ENCODE measurements at places on chromosomes 1 and 21.

DNA sequence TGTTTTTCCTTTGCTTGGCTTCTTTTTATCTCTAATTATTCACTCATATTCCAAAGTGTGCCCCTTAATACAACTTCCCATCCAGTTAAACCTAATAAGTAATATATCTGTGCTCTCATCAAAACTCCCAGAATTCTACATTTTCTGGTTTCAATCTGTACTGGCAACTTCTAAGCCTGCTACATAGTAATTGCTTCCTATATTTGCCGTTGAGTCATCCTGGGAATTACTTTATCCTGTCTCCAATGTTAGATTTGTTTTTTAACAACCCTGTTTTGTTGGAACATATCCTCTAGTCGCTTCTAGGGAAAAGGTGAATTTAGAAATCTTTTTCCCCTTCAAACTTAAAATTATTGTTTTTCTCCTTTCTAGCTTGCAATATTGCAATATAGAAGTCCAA lies 620.5 kb upstream of the PKN2 start:
- DNase-seq: no peak

DNA sequence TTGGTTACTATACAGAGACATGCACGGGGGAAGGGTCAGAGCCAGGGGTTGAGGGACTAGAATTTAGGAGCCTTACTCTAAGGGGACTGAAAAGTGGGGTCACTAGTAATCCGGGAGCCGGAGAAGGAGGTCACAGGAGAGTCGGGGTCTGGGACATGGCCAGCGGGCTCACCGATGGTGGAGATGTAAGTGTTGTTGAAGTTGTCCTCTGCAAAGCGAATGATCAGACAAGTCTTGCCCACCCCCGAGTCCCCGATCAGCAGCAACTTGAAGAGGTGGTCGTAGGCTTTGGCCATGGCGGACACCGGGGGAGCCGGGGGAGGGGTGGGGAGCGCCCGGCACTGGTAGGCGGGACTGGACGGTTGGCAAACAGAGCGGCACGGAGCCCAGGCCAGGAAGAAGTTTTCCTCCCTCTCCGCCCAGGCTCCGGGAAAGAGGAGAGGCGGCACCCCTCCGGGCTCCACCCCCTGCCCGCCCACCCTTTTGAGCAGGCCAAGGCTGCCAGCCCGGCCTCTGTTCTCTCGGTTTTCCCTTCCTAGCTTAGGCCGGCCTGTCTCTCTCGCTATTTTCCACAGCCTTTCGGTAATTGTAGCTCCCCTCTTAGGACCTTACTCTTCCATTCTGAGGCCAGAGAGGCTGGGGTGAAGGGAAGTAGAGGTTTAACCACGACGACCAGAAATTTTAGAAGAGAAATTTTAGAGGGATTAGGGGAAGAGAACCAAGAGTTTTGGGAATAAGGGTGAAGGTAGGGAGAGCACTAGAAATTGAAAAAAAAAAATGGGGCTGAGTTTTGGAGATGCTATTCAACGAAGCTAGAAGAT lies at the start of gene RAB13:
RAB13 (minus strand) TSS at position 399 of the 821 bp plus-strand sequence; CDS start at position 296, 103 bp downstream.
- DNase-seq: peak; percentile 72

GRCh38 chr1:31984419-31985347 lies 29.0 kb upstream of the KHDRBS1 start:
- no peak for DNase-seq

DNA sequence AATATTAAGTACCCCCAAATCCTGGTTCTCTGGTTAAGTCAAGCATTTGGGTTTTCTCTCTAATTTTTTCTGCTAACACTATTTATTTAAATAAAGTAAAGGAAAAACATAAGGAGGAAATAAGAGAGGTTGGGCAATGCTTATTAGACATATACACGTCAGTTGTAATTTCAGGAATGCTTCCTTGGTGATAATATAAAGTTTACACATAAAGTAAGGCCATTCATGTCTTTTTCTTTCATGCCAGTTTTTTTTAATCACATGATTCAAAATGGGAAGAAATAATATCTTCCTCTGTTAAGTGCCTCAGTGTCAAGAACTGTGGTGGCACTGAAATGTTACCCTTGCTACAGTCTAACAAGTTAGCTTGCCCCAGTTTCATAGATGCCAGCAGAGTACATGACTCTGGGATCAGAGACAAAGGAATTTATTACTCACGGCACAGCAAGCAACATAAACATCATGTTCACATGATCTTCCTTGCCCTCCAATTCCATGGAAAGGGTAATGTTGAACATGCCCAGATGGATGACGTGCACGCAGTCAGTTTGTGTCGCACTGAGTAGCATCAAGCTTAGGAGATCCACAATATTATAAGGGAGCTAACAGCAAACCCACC lies 184.9 kb downstream of the PLA2G4A start:
- DNase-seq: no peak

- DNase-seq: peak; percentile 95
Measured at GRCh38 chr1:32411261-32411660, 17.0 kb upstream of the BSDC1 start.

Data from cerebellar cortex (tissue), 1 donor.